ENCODE measurements at places on chromosomes 12 and 14.

DNA sequence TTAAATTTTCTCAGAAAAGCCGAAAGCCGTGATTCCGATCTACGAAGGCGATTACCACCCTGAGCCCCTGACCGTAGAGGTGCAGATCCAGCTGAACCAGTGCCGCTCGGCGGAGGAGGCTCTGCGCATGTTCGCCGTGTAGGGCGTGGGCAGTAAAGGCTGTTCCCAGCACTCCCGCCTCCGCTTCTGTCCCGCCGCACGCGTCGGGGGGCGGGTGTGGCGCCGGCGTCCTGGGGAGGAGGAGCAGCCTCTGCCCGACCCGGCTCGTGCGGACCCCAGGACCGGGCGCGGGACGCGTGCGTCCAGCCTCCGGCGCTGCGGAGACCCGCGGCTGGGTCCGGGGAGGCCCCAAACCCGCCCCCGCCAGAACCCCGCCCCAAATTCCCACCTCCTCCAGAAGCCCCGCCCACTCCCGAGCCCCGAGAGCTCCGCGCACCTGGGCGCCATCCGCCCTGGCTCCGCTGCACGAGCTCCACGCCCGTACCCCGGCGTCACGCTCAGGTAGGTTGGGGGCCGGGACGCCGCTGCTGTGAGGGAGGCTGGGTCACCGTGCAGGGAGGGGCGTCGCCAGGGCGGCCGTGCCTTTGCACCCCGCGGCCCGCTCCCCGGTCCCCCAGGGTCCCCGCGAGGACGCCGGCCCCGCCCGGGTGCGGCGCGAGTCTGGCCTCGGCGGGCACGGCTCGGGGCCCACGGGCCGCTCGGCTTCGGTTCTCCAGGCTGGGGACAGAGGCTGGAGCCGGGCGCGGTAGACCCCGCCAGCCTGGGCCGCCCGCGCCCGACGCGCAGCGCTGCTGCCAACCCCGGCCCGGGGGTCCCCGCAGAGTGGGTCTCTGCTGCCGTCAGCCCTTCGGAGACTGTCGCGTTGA, at the start of gene B3GNT4:
B3GNT4 (plus strand) TSS at position 409 of the 866 bp plus-strand sequence. CDS start 910 bp downstream, outside the sequence.
- peak within 1 kb of the TSS; percentile 37 for H3K4me3 ChIP-seq
- H3K27me3 ChIP-seq: peaks cover 23% of the 10 kb centered on the region
- H3K36me3 ChIP-seq: peaks cover 18% of the 10 kb centered on the region
- peaks cover 26% of the 10 kb centered on the region for H3K4me1 ChIP-seq
- no peak within 1 kb of the TSS for H3K27ac ChIP-seq
- DNase-seq: no peak

- no peaks in the 10 kb centered on the region for H3K27me3 ChIP-seq
- no peak for DNase-seq
- no peak overlapping the region for H3K27ac ChIP-seq
- H3K4me1 ChIP-seq: peaks cover 33% of the 10 kb centered on the region
- H3K36me3 ChIP-seq: no peaks in the 10 kb centered on the region
These were observed 51.3 kb downstream of the SRGAP1 start for GRCh38 chr12:63895841-63896240.

DNA sequence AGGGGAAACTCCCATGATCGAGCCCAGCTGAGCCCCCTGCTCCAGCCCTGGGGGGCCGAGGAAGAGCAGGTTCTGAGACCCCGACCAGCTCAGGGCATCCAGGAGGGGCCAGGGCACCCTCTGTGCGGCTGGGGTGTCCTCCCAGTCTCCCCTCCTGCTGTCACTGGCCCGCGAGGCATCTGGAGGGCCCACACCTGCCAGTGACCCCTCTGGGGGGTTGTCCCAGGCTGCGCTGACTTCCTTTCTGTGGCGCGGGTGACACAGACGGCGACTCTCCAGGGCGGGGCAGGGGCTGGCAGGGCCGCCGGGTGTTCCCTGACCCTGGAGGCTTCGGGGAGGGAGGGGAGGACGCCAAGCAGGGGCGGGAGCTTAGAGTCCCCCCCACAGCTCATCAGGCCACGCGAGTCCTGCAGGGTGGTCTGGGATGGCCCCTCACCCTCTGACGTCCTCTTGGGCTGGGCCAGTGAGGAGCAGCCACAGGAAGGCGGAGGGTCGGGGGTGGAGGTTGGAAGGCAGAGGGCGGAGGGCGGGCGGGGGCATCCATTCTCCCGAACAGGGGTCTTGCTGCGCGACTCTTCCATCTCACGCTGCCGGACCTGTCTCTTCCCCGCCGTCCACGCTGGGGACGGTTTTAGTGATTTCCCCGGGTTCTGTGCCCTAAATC, 38.6 kb upstream of the FBRSL1 start:
- H3K36me3 ChIP-seq: no peaks in the 10 kb centered on the region
- H3K27ac ChIP-seq: no peak overlapping the region
- H3K4me3 ChIP-seq: no peak overlapping the region
- no peaks in the 10 kb centered on the region for H3K27me3 ChIP-seq

DNA sequence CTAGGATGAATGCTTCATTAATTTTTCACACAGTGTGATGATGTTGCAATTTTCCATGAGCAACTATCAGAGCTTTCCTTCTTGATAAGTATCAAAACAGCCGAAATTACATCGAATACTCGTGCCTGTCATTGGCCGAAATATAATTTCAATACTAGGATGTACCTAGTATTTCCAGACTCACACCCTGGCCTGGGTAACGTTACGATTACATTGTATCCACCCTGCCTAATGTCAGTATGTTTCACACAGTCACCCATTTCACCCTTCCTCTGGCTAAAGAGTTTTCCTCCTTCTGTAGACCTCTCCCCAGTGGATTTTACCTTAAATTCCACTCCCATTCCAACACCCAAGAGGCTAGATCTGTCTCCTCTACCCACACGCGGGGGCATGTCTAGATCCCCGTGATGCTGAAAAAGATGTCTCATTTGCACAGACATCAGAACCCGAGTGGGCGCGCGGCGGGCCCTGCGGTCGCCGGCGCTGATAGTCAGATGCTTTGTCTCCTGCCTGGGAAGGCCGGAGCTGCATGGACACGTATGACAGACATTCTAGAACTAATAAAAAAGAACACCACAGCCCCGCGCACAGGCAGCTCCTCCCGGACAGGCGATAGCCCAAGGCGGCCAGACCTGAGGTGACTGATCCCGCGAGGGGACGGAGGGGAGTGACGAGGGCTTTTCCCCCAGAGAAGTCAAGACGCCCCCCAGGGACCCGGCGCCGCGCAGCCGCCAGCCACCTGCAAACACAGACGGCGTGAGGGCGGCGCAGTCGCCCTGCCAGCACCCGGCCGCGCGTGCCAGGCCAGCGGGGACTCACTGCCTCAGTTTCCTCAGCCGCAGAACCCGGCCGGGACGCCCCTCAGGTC, 723 bp downstream of the KIF21A start:
- H3K27ac ChIP-seq: no peak overlapping the region
- peak overlapping the region; percentile 77 for H3K4me3 ChIP-seq
- H3K27me3 ChIP-seq: peaks cover 31% of the 10 kb centered on the region
- no peak for DNase-seq
- peaks cover 18% of the 10 kb centered on the region for H3K4me1 ChIP-seq
- H3K36me3 ChIP-seq: no peaks in the 10 kb centered on the region

Data from CD14-positive monocyte (primary cell).